ENCODE measurements at places on chromosomes 11 and 22. TPM values are rescaled to one million over a fixed set of nuclear protein-coding genes. Genes with fewer than 3 reads are reported as not detected.

Gene GPR83
- 4.2 TPM for total RNA-seq

Gene GRM5
- total RNA-seq, result 0.81 TPM

Gene CASP12
- total RNA-seq, result 1.3 TPM

Gene SMIM35
- not detected for total RNA-seq

Gene MAML2
- 19.0 TPM for total RNA-seq

Gene CRYBA4
- total RNA-seq, result not detected

- DNase-seq, result no peak
Measured at GRCh38 chr11:13535819-13536218, 40.0 kb upstream of the PTH start.

GRCh38 chr11:83374311-83374710 is 88.1 kb upstream of the CCDC90B start:
- DNase-seq, result no peak

- no peak for DNase-seq
Measured at GRCh38 chr11:122647736-122648275, 7.7 kb upstream of the UBASH3B start.

DNA sequence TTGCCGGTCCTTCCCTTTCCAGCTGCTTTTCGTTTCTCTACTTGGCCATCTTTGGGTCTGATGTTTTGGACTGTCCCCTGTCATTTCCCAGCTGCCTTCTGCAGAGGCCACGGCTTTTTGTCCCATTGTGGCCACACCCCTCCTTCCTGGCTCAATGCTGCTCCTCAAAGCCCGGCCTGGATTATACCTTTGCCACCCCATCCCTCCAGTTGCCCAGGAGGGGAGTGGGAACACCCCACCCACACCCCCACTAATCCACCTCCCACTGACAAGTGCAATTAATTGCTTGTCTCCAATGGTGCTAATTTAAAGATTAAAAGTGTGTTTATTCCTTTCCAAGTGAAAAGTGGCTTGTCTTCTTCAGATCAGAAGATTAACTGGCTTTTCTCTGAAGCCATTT is 34.2 kb upstream of the CSNK2A3 start:
- no peak for DNase-seq

DNA sequence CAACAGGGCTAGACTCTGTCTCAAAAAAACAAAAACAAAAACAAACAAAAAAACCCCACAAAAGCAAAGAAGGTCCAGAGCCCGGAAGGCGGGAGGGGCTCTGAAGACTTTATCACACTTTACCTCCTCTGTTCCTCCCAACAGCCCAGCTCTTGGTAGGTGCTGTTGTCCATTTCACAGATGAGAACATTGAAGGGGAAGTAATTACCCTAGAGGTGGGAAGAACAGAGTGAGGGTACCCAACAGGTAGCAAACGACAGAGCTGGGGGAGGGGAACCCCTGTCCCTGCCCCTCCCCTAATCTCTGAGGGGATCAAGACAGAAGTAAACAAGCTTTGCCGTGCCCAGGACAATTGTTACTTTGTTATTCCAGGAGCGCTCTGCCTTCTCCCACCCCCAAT is 1.0 kb upstream of the BIK start:
- DNase-seq, result no peak

DNA sequence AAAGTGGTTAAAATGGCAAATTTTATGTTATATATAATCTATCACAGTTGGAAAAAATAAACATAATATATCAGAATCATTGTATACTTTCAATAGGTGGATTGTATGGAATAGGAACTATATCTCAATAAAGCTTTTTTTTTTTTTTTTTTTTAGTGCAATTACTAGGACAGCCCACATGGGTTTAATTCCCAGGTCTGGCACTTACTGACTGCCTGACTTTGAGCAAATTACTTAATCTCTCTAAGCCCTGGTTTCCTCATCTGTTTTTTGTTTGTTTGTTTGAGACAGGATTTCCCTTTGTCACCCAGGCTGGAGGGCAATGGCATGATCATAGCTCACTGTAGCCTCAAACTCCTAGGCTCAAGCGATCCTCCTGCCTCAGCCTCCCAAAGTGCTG is 26.1 kb upstream of the BAIAP2L2 start:
- no peak for DNase-seq

DNA sequence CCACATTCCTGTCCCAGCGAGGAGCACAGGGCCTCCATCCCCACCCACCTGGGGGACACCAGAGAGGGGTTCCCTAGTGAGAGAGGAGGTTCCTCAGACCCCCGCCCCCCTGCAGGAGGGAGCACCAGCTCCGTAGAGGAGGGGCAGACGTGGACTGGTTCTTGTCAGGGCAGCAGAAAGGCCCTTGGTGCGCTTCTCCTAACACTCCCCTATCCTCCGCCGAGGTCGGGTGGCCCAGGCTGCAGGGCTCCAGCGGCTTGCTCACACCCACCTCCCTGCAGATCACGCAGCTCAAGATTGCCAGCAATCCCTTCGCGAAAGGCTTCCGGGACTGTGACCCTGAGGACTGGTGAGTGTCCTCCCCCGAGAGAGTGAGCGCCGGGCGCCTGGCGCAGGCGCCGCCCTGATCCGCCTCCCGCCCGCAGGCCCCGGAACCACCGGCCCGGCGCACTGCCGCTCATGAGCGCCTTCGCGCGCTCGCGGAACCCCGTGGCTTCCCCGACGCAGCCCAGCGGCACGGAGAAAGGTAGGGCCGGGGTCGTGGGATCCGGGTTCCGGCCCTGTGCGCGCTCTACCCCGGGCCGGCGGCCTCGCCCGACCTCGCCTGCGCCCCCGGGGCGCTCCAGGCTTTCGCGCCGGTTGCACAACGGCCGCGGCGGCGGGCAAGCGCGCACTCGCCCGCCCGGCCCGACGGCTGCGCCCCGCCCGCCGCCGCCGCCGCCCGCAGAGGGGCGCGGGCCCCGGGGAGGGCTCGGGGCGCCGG is 5.1 kb downstream of the TBX1 start:
- DNase-seq, result no peak

DNA sequence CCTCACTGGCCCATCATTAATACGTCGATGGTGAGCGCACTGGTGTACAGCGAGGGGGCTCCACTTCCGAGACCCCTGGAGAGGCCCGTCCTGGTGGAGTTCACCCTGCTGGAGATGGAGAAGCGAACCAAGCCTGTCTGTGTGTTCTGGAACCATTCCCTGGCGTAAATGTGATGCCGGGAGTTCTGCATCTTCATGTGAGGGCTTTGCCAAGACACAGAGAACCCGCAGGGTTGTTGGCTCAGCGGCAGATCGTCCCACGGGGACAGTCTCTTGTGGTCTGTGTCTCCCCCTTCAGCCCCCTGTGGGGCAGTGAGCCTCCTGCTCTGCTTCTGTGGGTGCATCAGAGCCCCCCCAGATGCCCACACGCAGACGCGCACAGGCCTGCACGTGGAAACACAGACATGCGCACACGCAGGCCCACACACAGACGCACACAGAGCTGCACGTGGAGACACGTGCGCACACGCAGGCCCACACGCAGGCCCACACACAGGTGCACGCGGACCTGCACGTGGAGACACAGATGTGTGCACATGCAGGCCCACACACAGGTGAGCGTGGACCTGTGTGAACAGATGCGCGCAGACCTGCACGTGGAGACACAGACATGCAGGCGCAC is 55.8 kb upstream of the PRODH start:
- no peak for DNase-seq

- DNase-seq, result no peak
Measured at GRCh38 chr11:126808296-126808695, 192.3 kb downstream of the KIRREL3 start.

- peak; percentile 9 for DNase-seq
Measured at GRCh38 chr11:76918941-76919386, 58.2 kb downstream of the ACER3 start.

GRCh38 chr22:48844056-48844675 is 983.5 kb downstream of the BRD1 start:
- no peak for DNase-seq

DNA sequence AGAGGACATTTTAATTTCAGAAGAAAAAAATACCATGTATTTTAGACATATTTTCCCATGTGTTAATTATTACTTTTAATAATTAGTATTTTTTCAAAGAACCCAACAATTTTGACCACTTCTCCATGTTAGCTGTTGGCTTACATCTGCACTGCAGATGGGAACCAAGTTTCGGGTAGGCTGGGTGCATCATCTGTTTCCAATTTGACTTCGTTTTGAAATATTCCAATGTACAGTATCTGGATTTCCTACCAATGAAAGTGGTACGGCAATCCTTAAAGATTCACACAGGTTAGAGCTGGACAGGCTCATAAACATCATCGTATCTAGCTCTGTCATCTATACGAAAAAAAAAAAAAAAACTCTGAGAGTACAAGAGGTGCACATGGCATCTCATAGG is 670.2 kb downstream of the OPCML start:
- no peak for DNase-seq

DNA sequence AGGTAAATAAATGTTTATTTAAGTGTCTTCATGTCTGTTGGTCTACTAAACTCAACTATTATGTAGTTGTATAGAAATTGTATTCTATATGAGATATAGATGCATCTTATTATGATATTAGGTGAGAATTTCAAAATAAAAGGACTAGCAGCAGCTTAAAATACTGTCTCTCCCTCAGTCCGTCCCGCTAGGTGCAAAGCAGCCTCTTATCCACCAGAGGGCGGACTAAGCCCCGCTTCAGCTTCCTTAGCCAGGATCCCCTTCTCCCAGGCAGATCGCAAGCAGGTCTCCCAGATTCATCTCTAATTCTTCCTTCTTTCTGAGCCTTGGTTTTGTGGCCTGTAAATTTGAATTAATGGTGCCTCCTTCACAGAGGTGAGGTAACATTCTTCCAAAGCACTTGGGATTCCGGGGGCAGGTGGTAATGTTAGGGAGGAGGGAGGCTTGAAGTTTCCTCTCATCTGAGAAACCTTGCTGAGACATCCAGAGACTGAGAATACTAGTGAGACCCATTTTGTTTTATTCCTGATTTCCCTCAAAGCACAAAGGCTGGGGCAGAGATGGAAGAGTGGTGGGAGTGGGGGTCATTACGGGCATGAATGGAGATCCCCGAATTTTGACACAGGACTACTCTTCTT is 13.5 kb upstream of the INSC start:
- DNase-seq, result peak; percentile 60

Data from thyroid gland (tissue), 4 donors.